ENCODE measurements at places on chromosomes 4 and X.

- no peak for ATAC-seq
Observed at GRCh38 chr4:1375051-1375721, 28.2 kb downstream of the UVSSA start.

DNA sequence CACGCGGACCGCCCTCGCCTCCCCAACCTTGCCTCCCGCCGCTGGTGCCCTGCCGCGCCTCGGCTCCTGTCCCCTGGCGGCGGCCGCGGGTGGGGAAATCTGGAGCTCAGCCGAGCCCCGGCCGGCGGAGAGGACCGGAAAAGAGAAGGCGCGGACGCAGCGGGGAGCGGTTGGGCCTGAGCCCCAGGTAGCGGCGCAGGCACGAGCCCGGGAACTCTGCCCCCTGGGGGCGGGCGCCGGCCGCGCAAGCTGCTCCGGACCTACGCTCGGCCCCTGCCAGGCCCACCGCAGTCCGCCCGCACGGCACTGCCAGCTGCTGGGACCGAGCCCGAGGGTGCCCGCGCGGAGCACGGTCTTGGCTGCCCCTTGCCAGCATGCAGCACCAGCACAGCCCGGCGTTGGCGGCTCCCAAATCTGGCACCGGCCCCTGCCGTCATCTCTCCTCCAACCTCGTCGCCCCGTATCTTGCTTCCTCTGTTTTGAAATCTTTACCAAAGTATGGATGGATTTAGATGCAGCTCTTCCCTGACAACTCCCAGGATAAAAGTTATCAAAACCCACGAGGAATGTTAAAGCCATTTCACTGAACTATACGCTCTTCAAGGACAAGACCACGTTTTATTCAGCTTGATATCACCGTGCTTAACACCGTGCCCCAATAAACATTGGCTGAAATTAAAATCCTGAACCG lies at the start of gene PRSS12:
Gene PRSS12 (minus strand): TSS at position 161 of the 691 bp plus-strand sequence. CDS start 283 bp downstream, outside the sequence.
- ATAC-seq = peak; percentile 96

DNA sequence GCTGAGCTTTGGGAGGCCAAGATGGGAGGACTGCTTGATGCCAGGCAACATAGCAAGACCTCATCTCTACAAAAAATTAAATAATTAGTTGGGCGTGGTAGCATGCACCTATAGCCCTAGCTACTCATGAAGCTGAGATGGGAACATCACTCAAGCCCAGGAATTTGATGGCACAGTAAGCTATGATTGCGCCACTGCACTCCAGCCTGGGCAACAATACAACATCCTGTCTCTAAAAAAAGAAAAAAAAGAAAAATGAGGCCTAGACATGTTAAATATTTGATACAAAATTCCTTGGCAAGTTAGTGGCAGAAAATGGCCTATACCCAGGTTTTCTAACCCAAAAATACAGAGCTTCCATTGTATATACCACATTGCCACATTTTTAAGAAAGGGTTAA lies 88.1 kb upstream of the MAB21L2 start:
- no peak for ATAC-seq

DNA sequence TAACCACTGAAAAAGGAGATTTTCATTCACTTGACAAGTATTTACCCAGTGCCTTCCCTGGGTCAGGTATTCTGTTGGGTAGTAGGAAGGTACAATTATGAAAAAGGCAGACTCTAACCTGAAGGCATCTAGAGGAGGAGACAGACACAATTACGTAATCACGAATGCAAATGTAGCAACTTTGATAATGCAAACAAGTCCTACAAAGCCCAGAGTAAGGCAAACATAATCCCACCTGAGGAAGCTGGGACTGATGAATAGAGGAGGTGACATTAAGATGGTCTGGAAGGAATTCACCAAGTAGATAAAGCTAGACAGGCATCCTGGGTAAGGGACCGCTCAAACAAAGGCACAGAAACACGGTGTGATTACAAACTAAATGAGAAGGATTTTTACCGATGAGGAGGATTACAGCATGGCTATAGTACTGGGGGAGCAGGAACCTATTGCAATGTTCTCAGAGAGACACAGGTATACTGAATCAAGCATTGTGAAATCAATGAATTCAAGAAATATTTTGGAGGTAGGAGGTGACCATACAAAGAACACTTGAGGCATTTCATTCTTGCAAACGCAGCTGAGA lies 37.1 kb downstream of the TMEM150C start:
- no peak for ATAC-seq

DNA sequence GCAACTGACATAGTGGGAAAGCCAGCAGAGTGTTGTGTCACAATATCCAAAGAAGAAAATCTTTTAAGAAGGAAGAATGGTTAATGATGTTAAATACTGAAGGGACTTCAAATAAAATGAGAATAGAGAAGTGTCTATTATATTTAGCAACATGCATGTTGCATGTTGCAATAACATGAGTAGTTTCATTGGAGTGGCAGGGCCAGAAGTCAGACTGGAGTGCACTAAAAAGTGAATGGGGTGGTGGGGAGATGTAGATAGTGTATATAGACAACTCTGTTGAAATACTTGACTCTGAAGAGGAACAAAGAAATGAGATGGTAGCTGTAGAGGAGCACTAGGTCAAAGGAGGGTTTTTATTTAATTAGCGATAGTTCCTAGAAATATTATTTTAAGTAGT lies 9.5 kb upstream of the AMMECR1 start:
- no peak for ATAC-seq

GRCh38 chrX:83345298-83345697 lies 162.8 kb upstream of the POU3F4 start:
- no peak for ATAC-seq

DNA sequence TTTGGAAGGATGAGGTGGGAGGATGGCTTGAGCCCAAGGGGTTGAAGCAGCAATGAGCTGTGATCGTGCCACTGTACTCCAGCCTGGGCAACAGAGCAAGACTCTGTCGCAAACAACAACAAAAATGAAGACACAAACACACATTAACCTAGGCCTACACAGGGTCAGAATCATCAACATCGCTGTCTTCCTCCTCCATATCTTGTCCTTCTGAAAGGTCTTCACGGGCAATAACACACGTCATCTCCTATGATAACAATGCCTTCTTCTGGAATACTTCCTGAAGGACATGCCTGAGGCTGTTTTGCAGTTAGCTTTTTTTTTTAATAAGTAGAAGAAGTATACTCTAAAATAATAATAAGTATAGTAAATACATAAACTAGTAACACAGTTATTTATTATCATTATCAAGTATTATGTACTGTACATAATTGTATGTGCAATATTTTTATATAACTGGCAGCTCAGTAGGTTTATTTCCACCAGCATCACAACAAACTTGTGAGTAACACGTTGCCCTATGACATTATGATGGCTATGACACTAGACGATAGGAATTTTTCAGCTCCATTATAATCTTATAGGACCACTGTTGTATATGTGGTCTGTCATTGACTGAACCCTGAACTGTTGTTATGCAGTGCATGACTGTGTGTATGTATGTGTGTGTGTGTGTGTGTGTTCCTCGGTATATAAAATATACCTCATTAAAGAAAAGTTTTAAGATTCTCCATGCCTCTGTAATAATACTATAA lies 69.2 kb upstream of the MAML3 start:
- no peak for ATAC-seq

DNA sequence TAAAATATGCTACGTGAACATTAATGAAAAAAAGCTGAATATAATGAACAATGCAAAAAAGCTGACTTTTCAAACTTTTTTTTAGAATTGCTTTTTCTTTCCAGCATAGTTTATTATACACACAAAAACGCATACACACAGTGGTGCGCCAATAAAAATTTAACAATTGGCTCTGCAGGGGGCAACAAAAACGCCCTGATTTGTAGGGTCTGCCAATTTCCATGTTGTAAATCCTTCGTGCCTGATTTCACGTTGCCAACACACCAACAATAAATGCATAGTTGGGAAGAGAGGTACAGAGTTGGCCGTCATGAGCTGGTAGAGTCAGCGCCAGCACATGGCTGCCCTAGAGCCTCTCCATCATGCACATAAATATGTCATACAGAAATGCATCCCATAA lies 333.1 kb downstream of the MAPK10 start:
- ATAC-seq = no peak

- no peak for ATAC-seq
Observed at GRCh38 chrX:107440692-107441091, 8.8 kb upstream of the FRMPD3 start.

GRCh38 chrX:23992431-23992830 lies 34.6 kb downstream of the KLHL15 start:
- ATAC-seq = no peak

- no peak for ATAC-seq
Observed at GRCh38 chr4:75325318-75325979, 188.8 kb downstream of the RCHY1 start.

- ATAC-seq = no peak
Observed at GRCh38 chr4:151046609-151047008, 31.5 kb upstream of the LRBA start.

DNA sequence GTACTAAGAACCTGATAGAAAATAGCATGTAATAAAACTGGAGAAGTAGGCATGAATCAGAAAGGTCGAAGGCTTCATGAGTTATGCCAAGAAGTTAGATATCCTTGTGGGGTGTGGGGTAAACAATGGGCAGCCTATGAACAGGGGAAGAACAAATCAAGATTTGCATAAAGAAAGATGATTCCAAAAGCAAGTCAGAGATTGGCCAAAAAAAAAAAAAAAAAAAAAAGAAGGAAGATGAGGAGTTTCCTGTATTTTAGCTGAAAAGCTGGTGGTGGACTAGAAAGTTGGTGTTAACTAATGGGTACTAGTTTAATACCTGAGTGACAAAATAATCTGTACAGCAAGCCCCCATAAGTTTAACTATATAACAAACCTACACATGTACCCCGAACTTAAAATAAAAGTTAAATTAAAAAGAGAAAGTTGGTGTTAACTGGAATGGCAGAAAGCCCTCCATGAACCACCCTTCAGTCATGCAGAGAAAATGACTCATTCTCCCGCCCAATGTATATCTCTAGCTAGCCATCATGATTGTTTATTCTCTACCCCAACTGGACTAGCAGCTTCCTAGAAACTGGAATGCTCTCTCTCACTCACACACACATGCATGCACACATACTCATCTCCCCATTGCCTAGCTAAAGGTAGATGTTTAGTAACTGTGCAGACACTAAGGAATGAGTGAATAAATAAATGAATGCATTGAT lies 41.7 kb downstream of the ATP11C start:
- ATAC-seq = peak; percentile 23

GRCh38 chrX:125497667-125498066 lies 178.0 kb downstream of the TEX13C start:
- ATAC-seq = no peak

DNA sequence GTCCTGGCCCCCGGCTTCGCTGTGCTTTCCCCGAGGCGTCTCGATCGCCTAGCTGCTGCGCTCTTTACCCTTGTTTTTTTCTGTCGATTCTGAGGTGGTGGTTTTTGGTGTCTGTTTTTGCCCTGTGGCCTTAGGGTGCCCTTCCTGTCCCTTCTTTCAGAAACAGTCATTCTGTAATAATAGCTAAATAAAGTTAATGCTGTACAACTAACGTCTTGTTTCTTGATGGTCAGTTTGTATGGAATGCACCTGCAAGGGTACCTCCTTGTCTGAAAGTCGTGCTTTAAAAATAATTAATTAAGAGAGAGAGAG lies 686 bp downstream of the FIP1L1 start:
- ATAC-seq = no peak

DNA sequence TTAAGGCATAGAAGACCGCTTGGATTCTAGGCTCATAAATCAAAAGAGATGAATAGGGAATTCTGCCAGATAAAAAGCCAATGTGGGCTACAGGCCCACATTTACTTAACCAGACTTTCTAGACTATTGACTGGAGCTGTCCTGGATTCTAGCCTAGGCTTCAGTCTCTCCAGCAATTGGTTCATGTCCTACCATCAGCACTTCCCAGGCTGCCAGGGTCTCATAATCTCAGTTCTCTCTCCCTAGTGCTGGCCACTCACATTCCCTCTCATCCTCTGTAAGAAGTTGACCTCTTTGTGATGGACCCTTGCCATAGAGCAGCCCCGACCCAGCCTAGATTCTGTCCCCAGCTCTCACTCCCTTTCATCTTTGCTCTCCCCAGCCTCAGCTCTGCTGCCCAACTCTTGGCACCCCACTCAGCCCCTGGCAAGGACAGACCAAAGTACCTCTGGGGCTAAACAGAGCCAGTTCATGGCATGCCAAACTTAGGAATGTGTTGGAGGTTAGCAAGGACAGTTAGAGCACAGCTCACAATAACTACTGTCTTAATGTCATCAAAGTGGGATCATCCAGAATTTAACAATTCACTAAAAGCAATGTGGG lies 396.2 kb downstream of the INPP4B start:
- no peak for ATAC-seq

DNA sequence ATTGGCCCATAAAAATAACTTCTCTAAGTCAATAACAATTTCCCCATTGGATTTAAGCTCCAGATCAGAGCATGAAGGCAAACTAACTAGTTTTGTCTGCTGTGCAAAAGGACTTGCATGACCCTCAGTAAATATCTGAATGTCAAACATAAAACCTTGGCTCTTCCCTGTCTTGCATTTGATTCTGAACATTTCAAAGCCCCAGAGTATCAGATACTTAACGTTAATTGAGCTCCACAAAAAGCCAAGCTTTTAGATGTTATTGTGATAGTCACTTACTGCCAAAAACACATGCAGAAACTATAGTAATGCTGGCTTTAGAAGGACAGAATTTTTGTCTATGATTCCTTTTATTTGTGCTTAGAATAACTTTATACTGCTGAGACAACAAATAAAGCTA lies 664.2 kb downstream of the ADGRL3 start:
- ATAC-seq = no peak

DNA sequence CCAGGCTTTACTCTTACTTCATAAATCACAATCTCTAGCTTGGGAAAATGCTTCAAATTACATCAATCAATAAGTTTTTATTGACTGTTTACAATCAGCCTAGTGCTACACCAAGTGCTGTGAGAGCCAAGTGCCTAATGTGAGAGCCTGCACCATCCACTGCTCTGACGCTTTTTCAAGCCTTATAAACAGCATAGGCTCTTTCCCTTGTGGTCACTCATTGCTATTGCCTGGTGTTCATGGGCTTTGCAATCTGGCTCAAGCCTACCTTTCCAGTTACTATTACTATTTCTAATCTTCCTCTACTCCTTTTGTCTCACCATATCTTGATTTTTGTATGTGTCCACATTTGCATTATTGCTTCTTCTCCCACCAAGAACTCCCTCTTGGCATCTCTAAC lies 77.0 kb downstream of the REELD1 start:
- no peak for ATAC-seq

- no peak for ATAC-seq
Observed at GRCh38 chr4:48804584-48805301, 24.7 kb upstream of the FRYL start.

- no peak for ATAC-seq
Observed at GRCh38 chrX:39728852-39729598, 368.7 kb downstream of the BCOR start.

DNA sequence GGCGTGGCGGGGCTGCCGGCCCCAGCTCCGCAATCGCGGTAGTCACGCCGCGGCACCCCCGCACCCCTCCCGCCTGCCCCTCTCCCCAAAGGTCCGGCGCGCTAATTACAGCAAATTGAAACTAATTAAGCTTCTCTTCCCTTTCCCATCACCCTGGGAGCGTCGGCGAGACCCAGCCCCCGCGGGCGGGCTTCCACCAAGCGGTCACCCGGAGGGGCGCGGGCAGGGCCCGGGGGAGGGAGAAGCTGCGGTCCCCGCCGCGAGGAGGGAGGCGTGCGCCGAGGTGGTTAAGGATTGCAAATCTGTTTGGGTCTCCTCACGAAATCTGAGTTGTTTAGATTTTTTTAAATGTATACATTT lies 13.1 kb downstream of the ARX start:
- ATAC-seq = no peak
